Activated gamma-delta T cell treated with Interleukin-2 at 50 U/mL for 16 hours (primary cell): ENCODE measurements at places on chromosomes 16 and 17.

- DNase-seq: peak; percentile 88
These were observed at the start of gene ITGAL for GRCh38 chr16:30472328-30472942. Gene ITGAL (plus strand): TSS chr16:30472742. CDS start chr16:30472838, 96 bp downstream.

DNA sequence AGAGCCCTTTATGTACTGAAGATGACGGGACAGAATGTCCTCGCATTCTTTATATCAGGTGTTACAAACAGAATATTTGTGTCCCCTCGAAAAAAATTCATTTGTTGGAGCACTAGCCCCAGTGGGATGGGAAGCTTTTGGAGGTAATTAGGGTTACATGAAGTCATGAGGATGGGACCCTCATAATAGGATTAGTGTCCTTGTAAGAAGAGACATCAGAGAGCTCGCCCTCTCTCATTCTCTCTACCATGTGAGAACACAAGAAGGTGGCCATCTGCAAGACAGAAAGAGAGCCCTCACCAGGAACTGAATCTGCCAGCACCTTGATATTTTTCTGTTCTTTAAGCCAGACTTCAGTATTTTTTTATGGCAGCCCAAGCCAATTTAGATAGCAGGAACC is 72.4 kb downstream of the SLC39A11 start:
- DNase-seq: no peak

DNA sequence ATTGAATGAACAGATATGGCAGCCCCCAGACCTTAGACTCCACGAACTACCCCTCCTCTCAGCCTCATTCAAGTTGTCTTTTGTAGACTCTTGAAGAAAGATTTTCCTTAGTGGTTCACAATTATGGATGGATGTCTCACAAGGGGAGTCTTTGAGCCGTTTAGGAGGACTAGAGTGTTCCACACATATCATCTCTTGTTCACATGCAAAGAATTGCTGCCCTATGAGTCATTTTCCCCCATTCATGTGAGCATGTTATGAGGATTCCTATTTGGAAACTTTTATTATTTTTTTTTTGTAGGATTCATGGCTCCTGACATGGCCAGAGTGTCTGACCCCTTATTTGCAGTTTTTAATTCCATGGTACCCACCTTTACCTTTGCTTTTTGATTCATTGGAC is 237.1 kb downstream of the SHISA9 start:
- no peak for DNase-seq

DNA sequence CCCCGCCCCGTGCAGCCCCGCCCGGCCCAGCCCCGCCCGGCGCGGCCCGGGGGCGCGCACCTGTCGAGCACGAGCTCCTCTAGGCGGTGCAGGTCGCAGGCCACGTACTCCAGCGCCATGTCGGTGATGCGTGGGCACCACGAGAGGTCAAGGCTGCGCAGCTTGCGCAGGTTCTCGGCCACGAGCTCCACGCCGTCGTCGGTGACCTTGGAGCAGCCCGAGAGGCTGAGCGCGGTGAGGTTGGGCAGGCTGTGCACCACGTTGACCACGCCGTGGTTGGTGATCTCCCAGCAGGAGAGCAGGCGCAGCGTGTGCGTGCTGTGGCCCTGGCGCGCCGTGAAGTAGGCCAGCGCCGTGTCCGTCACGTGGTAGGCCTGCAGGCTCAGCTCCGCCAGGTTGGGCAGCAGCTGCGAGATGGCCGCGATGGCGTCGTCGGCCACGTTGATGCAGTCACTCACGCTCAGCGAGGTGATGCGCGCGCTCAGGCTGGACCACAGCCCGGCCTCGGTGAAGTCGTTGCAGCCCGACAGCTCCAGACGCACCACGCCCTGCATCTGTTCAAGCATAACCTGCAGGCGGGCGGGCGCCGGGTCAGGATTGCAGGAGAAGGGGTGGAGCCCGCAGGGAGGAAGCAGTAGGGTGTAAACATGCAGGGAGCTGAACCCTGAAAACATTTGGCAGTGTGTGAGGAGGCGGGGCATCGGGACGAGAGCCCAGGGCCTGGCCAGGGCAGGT is 5.3 kb upstream of the WDR24 start:
- DNase-seq: peak; percentile 52

DNA sequence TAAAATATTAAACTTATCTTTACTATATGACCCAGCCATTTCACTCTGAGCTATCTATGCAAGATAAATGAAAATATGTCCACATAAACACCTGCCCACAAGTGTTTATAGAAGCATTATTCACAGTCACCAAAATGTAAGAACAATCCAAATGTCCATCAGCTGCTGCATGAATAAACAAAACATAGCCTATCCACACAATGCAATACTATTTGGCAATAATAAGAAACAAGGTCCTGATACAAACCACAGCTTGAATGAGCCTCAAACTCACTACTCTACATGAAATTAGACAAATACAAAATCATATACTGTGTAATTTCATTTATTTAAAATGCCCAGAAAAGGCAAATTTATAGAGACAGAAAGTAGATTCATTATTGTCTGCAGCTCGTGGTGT is 355.1 kb downstream of the CDH8 start:
- DNase-seq: no peak

DNA sequence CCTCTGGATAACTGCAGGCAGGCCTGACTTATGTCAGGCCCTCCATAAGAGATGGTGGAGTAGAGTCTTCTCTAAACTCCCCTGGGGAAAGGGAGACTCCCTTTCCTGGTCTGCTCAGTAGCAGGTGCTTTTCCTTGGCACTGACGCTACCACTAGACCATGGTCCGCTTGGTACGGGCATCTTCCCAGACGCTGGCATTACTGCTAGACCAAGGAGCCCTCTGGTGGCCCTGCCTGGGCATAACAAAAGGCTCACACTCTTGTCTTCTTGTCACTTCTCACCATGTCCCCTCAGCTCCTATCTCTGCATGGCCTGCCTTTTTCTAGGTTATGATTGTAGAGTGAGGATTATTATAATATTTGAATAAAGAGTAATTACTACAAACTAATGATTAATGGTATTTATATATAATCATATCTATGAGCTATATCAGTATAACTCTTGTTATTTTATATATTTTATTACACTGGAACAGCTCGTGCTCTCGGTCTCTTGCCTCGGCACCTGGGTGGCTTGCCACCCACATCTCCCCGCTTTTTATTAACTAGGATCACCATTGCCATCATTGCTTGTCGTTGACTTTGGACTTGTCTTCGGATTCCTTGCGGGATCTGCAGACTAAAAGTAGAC is 59.8 kb upstream of the ARL4D start:
- DNase-seq: peak; percentile 62

DNA sequence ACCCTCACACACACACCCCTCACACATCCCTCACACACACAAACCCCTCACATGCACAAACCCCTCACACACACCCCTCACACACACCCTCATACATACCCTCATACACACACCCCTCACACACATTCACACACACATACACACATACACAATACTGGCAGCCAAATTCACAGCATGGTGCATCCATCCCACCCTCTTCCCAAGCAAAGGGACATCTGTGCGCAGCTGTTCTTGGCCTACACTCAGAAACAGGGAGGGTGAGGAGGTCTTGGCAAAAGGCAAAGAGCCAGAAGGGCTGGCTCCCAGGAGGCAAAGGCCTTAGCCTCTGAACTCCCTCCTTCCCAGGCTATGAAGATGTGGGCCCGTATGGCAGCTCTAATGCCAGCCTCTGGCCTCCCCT is 23.4 kb downstream of the C17orf67 start:
- no peak for DNase-seq

- DNase-seq: no peak
These were observed 9.4 kb upstream of the FASN start for GRCh38 chr17:82107341-82107860.

GRCh38 chr17:16467044-16467443 is 24.9 kb downstream of the LRRC75A start:
- DNase-seq: no peak

- DNase-seq: no peak
These were observed 7.9 kb upstream of the GHDC start for GRCh38 chr17:42202159-42202558.

GRCh38 chr16:77581706-77582105 is 140.6 kb upstream of the NUDT7 start:
- no peak for DNase-seq

DNA sequence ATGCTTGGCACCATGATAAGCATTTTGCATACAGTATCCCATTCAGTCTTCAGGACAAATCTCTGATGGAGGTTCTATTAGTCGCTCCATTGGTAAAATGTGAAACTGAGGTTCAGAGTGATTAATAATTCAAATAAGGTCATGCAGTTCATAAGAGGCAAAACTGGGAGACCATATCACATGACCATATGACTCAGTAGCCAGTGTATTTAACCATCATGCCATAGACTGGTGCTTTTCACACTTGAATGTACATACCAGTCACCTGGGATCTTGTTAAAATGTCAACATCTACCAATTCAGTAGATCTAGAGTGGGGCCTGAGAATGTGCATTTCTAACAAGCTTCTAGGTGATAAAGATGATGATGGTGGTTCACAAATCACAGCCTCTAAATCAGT is 4.3 kb downstream of the ACSM3 start:
- DNase-seq: no peak

DNA sequence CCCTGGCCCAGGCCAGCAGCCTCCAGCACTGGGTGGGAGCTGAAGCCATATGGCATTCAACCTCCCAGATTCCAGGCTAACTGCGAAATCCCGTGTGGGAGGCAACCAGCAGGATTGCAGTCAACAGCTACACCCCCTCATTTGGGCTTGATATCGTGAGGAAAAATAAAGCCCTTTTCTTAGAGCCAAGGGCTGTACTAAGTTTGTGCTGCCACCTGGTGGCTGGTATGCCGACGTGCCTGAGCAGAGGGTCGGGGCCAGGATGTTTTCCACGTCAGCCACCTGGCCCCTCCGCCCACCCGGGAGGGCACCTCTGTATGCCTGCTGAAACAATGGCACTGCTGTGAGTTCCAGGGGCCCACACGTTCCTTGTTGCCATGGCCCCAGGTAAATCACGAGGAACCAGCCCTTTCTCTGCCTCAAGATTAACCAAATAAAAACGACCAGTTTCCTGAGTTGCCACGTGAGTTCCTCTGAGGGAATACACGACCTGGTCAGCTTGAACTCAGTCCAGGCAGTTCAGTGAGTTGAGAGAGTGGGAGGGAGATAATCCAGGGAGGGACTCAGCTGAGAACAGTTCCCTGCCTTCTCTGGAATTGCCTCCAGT is 9.0 kb downstream of the TMEM98 start:
- peak; percentile 56 for DNase-seq

GRCh38 chr17:556431-556995 is 158.1 kb downstream of the VPS53 start:
- DNase-seq: no peak

GRCh38 chr16:3161235-3162018 is 26.6 kb upstream of the OR1F1 start:
- no peak for DNase-seq

GRCh38 chr17:74759243-74759801 is 10.9 kb downstream of the NHERF1 start:
- peak; percentile 62 for DNase-seq

GRCh38 chr17:3658784-3659449 is 9.5 kb downstream of the TAX1BP3 start:
- no peak for DNase-seq

GRCh38 chr16:67277294-67277998 is 1.9 kb upstream of the PLEKHG4 start:
- DNase-seq: no peak

DNA sequence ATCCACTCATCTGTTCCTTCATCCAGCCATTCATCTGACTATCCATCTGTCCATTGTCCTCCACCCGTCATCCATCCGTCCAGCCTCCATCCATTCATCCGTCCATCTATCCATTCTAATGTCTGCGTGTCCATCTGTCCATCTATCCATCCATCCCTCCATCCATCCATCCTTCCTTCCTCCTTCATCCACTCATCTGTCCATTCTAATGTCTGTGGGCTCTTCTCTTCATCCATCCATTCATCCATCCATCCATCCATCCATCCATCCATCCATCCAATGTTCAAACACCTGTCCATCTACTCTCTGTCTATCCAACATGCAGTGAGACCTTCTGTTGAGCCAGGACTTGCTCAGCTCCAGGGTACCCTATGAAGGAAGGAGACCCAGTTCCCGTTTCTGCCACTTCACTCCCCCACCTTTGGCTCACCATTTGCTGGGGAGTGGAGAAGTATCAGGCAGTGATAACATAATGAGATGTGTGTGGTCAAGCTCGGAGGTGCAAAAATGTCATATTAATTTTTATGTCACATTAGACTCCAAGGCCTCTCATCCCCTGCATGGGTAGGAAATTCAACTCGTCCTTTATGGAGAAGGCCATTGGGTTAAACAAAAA is 36.5 kb upstream of the ADGRG1 start:
- no peak for DNase-seq

GRCh38 chr16:85853547-85854545 is 45.1 kb upstream of the IRF8 start:
- DNase-seq: no peak

DNA sequence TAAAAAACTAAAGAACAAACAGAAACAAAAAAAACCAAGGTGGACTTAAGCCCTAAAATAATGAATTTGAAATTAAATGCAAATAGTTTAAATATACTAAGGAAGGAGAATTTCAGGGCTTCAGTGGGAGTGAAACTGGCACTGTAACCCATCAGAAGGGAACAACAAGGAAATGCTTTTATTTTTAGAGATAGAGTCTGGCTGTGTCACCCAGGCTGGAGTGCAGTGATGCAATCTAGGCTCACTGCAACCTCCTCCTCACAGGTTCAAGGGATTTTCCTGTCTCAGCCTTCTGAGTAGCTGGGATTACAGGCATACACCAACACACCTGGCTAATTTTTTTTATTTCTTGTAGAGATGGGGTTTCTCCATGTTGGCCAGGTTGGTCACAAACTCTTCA is 625.2 kb upstream of the CDH8 start:
- no peak for DNase-seq

GRCh38 chr17:75684249-75684648 is 17.1 kb downstream of the SAP30BP start:
- DNase-seq: no peak

DNA sequence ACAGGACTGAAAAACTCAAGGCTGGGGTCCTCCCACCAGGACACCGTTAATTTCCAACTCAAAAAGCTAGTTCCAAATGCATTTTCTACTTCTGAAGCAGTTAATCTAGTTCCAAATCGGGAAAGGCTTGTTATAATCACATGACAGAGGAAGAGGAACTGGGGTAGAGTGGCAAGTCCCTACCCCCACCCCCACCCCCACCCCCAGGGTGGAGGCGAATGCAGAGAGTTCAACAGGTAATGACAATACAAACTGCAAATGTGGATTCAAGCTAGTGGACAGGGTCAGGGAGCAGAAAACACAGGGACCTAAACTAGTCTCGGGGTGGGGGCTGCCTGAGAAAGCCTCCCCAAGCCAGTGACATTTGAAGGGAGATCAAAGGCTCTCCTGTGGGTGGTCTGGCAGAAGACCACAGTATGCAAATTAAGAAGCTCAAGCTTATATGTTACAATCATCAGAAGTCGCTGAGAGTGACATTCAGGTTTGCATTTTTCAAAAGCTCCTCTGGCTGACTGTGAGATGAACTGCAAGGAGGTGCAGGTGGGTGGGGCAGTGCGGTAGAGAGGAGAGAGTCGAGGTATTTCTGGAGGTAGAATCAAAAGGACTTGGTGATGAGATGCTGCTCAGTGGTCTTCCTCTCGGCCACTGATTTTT is 56.4 kb upstream of the SLC25A19 start:
- DNase-seq: peak; percentile 54

- DNase-seq: no peak
These were observed 86.9 kb downstream of the MYH13 start for GRCh38 chr17:10285896-10286295.

- DNase-seq: no peak
These were observed 25.9 kb downstream of the GRIN2C start for GRCh38 chr17:74833501-74834377.

- no peak for DNase-seq
These were observed 1.7 kb downstream of the VWA3A start for GRCh38 chr16:22093996-22094395.

- no peak for DNase-seq
These were observed 45.6 kb downstream of the USP31 start for GRCh38 chr16:23103603-23104002.

GRCh38 chr17:73733517-73733916 is 89.3 kb upstream of the SDK2 start:
- no peak for DNase-seq
